Activated naive CD4-positive, alpha-beta T cell treated with anti-CD3 and anti-CD28 coated beads for 36 hours (primary cell): ENCODE measurements at places on chromosomes 12 and 14.

DNA sequence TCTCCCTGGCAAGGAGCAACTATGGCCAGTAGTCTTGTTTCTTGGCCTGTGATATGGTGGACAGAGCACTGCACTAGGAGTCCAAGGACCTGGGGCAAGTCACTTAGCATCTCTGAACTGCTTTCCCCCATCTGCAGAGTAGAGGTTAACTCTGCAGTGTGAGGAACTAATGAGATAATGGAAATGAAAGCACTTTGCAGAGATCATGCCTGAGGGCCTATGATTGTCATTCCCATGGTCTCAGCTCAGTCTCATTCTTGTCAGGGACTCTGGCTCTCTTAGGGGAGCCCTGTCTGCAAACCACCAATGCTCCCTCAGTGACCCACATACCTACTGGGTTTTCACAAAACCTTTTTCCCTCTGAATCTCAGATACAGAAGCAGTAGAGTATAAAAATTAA, 6.5 kb upstream of the PNMA1 start:
- no peak for DNase-seq

DNA sequence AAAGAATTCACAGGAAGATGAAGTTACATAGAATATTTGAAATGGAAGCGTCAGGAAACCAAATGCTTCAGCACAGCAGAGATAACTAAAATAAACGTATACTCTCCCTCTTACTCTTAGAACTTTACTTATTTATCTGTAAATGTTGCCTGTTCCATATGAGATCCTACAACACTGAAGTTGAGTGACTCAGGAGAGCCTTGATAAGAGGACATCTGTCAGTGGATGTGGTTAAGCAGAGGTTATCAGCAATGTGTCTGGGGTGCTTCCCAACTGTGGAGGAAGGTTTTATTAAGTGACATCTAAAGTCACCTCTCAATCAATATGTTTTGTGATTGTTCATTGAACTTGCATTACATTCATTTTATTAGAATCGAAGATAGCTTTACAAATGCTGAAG, 81.9 kb downstream of the NEDD1 start:
- no peak for DNase-seq

DNA sequence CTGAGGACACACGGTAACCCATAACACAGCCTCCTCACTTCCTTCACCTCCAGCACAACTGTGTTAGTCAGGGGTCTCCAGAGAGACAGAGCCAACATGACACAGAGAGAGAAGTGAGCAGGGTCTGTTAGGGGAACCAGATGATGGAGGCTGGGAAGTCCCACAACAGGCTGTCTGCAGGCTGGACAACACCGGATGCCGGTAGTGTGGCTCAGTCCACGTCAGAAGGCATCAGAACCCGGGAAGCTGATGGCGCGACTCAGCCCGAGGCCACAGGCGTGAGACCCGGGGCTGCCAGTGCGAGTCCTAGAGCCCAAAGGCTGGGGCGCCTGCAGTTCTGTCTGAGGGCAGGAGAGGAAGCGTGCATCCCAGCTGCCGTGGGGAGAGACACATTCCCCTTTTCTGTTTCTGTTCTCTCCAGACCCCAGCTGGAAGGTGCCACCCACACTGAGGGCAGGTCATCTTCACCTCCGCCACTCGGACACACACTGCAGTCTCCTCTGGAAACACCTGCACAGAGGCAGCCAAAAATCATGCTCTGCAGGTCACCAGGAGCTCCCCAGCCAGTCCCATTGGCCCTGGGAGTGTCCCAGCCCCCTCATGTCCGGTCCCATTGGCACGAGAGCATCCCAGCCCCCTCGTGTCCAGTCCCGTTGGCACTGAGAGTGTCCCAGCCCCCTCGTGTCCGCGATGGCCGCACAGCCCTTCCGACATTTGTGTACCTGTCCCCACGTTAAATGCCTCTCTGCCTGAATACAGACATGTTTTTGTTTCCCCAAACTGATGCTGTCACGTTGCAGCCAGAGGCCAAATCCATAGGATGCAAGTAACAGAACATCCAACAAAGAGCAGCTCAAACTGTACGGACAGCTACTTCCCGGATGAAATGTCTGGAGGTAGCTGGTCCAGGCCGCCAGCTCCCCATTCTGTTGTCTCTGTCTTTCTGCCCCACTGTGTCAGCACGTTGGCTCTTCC, 7.9 kb upstream of the FBRSL1 start:
- no peak for DNase-seq

- no peak for DNase-seq
Measured at GRCh38 chr14:37472906-37473305, 122.1 kb downstream of the FOXA1 start.

DNA sequence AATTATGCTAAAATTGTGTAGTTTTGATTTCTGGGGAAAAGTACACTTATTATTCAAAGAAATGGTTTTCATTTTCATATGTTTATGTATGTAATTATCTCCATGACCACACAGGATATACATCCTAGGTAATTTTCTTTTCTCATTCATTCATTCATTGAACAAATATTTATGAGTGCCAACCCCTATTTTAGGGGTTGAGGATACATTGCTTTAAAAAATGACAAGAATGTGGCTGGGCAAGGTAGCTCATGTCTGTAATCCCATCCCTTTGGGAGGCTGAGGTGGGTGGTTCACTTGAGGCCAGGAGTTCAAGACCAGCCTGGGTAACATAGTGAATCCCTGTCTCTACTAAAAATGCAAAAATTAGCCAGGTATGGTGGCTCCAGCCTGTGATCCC, 40.9 kb downstream of the SGPP1 start:
- DNase-seq = no peak

DNA sequence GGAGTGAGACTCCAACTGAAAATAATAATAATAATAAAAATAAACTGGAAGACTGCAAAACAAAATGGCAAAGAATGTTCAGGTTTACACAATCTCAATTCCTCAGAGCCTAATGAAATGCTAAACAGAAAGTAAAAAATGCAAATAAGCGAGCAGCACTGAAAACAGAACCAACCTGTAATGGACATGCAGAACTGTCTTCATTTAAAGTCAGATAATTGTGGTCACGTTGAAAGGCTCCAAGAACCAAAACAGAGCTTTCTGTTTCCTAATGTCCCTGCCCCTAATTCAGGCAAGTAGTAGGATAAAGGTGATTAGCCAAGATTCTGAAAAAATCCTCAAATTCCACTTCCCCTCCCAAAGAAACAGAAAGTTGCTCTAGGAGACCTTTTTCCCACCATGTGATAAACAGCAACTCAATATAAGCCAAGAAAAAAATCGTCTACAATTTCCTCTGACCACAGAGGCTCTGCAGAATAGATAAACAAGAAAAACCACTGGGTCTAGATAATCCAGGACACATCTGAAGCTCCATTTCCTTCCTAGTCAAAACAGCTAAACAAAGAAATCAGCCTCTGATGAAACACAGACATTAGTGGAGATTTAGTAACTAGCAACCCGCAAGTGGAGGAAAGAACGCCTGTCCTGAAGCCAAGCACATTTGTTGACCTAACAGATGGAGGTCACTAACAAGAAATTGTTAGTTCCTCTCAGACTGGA, 3.0 kb downstream of the MIS18BP1 start:
- no peak for DNase-seq

GRCh38 chr12:23948291-23948690, 1.2 kb downstream of the SOX5 start:
- no peak for DNase-seq

DNA sequence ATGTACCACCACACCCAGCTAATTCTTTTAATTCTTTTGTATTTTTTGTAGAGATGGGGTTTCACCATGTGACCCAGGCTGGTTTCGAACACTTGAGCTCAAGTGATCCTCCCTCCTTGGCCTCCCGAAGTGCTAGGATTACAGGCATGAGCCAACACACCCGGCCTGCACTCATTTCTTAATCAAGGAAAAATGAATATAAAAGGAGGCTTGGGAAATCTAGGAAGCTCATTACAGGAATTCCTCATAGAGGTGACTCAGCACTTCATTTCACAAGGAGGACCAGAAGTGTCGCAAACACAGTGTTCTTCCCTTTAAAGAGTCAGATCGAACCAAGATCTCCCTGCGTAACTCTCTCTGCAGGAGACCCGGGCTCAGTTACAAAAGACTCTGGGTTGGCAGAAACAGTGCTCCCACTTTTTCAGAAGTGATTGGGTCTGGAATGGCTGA, 30.3 kb downstream of the NFKBIA start:
- DNase-seq = no peak
